ENCODE measurements at places on chromosomes 11 and 22.

DNA sequence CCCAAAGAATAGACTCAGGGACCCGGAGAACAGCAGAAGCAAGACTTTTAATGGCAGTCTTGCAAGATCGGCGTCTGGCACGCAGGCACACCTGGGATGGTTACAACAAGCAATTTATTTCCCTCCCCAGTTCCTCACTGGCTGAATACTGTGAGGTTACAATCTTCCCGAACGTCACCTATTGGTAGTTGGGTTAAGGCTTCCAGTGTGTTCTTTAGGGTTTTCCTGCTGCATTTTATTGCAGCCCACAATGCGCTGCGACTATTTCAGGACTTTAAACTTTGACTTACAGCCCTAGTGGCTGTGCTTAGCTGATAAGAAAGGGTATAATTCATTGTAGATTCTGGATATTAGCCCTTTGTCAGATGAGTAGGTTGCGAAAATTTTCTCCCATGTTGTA lies 11.5 kb upstream of the TRIM68 start:
- no peak for DNase-seq

GRCh38 chr22:23178512-23179254 lies 1.6 kb upstream of the BCR start:
- DNase-seq: peak; percentile 58

GRCh38 chr11:60377401-60378136 lies 763 bp upstream of the MS4A7 start:
- peak; percentile 95 for DNase-seq

GRCh38 chr11:68335683-68336082 lies 23.3 kb downstream of the LRP5 start:
- DNase-seq: peak; percentile 72

DNA sequence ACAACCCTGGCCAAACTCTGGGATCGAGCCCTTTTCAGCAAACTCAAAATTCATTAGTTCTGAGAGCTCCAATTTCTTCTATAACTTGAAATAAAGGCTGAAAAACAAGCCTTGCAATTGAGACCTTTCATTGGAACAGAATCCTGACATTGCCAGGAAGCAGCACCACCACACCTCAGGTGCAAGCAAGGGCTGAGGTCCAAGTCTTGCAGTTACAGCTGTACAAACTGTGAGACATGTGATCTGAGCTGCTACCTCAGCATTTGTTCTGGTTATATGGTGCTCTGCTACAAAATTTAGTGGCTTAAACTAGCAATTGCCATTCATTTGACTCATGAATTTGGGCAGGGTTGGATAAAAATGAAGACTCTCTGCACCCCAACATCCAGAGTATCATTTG lies 18.1 kb downstream of the OR5AS1 start:
- DNase-seq: no peak

DNA sequence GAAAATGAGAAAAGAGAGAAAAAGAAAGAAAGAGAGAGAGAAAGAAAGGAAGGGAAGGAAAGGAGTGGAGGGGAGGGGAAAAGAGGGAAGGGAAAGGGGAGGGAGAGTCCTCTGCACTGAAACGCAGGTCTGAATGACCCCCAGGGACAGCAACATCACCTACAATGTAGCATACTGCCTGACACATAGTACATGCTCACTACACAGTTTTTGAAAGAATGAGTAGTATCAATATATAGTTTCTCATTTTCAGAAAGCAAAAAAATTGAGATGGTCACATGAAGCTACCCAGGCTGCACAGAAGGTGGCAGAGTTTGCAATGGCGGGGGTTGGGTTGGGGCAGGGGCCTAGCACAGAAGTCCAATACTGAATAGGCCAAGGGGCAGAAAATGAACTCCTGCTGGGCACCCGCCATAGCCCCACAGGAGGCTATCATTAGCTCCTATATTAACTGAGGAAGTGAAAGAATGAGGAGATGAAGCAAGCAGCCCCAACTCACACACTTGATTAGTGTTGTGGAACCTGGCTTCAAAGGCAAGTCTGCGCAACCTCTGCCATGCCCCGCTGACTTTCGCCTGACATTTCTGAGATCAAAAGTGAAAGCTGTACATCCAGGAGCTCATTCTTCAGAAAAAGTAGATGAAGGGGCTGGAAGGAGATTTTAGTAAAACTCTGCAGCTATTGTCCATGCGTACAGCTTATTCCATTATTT lies 241.2 kb upstream of the SYN3 start:
- peak; percentile 30 for DNase-seq

DNA sequence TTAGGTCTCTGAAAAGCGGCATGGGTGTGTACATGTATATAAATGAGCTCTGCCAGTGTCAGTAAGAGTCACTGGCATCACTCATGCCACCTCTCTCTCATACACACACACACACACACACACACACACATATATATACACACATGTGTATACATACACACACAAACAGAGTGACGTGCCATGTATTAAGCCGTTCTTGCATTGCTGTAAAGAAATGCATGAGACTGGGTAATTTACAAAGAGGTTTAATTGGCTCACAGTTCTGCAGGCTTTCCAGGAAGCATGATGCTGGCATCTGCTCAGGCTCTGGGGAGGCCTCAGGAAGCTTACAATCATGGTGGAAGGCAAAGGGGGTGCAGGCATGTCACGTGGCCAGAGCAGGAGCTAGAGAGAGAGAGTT lies 105.6 kb upstream of the NNMT start:
- DNase-seq: no peak

- DNase-seq: peak; percentile 6
Observed at GRCh38 chr22:43013355-43014315, 1.3 kb downstream of the PACSIN2 start.

- no peak for DNase-seq
Observed at GRCh38 chr11:82082976-82083375, 650.7 kb downstream of the FAM181B start.

DNA sequence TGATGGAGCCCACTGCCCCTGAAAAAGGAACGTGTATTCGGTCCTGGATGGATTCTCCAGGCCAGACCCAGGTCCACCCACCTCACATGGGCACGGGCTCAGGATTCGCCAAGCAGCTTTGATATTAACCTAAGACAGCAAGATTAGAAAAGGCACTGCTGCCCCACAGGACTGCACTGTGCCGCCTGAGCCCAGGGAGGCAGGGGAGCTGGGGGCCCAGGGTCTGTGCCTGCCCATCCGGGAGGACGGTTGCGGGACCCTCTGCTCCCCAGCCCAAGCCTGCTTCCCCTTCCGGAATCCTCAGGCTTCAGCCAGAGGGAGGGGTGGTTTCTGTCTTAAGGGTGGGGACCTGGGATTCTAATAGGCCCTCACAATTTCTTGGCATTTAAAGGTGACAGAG lies 13.5 kb upstream of the VSIG10L2 start:
- DNase-seq: no peak

- no peak for DNase-seq
Observed at GRCh38 chr11:96187822-96188221, 155.2 kb downstream of the MAML2 start.

GRCh38 chr11:110279881-110280280 lies 16.5 kb downstream of the RDX start:
- no peak for DNase-seq

GRCh38 chr11:108597736-108598355 lies 4.3 kb upstream of the EXPH5 start:
- no peak for DNase-seq

DNA sequence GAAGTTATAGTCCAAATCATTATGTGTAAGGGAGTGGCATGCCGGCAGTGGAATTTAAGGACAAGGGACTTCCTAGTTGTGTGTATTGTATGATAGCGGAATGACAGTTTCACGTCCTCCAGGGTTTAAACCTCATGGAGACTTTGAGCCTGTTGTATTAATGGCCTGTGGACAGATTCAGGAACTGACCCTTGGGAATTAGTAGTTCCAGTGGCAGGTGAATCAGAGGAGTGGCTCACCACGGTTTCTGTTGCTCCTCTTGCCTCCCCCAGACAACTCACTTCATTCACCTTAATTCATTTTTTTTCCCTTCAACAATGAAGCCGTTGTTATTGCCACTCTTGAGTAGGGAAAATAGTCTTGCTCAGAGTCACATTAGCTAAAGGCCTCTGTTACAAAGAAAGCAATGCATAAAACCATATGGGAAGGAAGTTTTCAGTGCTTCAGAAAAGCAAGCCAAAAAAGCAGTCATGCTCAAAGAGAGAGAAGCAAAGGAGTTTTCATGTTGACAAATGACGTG lies 22.6 kb downstream of the AMOTL1 start:
- no peak for DNase-seq

DNA sequence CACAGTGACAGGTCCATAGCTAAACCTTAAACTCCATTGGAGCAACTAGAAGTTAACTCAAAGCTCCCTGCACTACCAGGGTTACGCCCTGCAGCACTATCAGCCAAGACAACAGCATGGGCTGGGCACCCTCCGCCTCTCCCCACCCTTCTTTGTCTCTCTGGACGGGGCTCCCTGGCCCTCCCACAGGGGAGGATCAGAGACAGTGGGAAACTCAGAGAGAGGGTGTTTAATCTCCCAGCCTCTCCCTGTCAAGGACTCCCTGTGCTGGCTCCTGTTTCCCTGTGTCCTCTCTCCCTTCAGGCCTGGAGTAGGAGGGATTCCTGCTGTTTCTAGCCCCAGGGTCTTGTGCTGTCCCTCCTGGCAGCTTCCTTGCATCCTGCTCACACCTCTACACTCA lies 56.9 kb upstream of the CSNK2A3 start:
- DNase-seq: no peak

DNA sequence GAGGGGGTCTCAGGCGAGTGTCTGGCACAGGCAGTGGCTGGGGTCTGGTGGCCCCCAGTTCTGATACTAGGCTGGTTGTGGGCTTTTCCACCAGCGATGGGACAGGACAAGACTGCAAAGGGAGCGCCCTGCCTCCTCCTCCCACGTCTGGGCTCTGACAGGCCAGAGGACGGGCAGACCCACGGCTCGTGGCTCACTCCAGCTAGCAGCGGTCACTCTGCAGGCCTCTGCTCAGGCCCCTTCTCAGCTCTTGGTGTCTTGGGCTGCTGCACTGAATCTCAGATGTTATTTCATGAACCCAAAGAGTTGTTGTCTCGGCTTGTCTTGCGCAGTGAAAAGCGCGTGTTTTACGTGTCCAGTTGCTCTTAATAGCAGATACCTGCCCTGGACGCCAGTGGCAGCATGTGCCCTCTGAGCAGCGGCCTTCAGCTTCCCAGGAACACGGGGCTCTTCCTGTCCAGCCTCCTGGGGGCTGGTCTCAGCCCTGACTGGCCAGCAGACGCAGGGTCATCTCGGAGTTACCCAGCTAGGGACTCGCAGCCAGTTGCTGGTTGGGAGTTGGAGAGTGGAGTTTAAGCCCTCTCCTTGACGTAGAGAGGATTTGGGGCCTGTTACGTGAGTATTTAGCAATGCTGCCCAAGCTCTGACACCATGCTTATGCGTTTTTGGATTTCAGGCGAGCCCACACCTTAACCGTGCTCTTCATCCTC lies 9.6 kb downstream of the PTDSS2 start:
- DNase-seq: no peak

DNA sequence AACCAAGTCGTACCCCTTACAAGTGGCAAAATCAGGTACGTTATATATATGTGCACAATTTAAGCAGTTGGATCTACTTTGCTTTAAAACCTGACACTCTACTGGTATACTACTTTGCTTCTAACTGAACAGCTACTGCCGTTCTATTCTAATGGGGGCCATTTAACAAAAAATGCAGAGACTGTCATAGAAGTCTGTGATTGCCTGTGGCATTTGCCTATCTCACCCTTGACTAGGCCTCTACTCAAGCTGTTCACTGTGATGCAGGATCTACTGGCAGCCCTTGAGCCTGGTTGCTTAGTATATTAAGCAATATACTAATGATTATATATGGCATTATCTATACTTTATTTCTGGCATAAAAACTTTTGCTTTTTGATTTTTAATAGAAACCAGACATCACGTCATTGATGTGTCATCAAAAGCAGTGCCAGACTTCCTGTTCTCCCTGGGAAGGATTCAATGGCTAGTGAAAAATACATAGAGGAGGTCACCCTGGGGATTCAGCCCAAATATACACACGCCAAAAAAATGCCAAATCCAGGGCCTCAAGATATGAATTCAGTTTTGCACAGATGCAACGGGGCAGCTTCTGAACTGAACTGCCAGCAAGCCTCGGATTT lies 40.0 kb upstream of the FIBIN start:
- no peak for DNase-seq

GRCh38 chr11:16261836-16262644 lies 94.3 kb downstream of the SOX6 start:
- no peak for DNase-seq

- no peak for DNase-seq
Observed at GRCh38 chr11:36261094-36261493, 28.1 kb downstream of the COMMD9 start.

- DNase-seq: no peak
Observed at GRCh38 chr22:22507743-22508273, 734 bp downstream of the ZNF280B start.

- DNase-seq: no peak
Observed at GRCh38 chr22:23478175-23478574, 101.9 kb downstream of the IGLL1 start.

DNA sequence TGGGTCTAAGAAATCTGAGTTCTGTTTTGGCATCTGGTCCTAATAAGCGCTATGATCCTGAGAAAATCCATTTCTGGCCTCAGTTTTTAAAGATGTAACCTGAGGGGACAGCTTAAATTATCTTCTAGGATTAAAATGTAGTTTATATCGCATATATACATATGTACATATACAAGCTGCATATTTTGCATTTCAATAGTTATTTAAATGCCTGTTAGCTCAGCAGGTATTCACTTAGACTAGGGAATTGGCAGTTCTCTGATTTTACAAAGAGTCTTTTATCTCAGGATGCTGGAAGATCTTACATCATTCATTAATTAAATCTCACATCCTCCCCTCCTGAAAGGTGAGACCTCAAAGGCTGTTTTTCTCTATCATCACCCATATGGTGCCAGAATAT lies 1232.8 kb downstream of the LRRC4C start:
- no peak for DNase-seq

GRCh38 chr11:113241636-113242054 lies 72.7 kb upstream of the TTC12 start:
- no peak for DNase-seq

DNA sequence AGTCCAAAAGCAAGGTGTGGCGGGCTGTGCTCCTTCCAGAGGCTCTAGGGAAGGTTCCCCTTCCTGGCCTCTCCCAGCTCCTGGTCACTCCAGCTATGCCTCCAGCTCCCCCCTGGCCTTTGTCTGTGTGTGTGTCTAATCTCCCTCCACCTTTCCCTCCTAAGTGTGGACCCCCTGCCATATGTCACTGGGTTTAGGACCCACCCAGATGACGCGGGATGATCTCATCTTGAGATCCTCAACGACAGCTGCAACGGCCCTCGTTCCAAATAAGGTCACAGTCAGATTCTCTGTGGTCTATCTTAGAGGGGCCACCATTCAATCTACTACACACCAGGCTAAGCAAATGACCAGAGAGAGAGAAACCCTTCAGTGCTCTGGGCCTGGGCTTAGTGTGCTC lies 107.9 kb downstream of the ARHGAP8 start:
- no peak for DNase-seq

DNA sequence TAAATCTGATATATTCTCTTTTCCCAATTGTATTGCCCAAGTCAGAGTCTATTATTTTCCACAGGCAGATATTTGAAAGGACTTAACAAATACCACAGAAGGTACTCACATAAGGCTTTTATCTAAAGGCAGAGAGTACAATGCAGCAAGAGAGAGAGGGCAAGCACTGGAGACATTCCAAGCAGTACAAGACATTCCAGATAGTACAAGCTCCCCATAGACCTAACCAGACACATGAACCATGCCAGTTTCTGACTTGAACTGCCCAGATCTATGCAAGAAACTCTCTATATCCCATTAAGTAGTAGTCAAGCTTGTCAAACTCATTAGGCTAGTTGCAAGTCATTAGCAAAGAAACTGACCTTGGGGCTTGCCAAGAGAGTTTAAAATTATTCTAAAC lies 11.2 kb upstream of the MS4A6E start:
- DNase-seq: no peak
